ENCODE measurements at places on chromosomes 6 and 20. TPM values are rescaled to one million over a fixed set of nuclear protein-coding genes. Genes with fewer than 3 reads are reported as not detected.

Gene SRXN1
- 13.3 TPM for total RNA-seq

Gene SGK2
- total RNA-seq = 0.62 TPM

Gene TXLNB
- 0.31 TPM for total RNA-seq

Gene PRICKLE4
- 0.71 TPM for total RNA-seq

Gene HSD17B8
- total RNA-seq = 36.1 TPM

Gene EIF2S2
- total RNA-seq = 151 TPM

Gene ZSCAN23
- 1.1 TPM for total RNA-seq

Gene LAMA4
- not detected for total RNA-seq

Gene FITM2
- 1.8 TPM for total RNA-seq

Gene KCNQ2
- total RNA-seq = not detected

Measured in activated CD4-positive, alpha-beta memory T cell treated with anti-CD3 and anti-CD28 coated beads for 36 hours (primary cell).